ENCODE measurements at places on chromosomes 7 and 10.

GRCh38 chr7:11935905-11936304 is 103.9 kb upstream of the THSD7A start:
- DNase-seq = no peak

- DNase-seq = no peak
Observed at GRCh38 chr10:62352356-62352970, 21.7 kb upstream of the ZNF365 start.

DNA sequence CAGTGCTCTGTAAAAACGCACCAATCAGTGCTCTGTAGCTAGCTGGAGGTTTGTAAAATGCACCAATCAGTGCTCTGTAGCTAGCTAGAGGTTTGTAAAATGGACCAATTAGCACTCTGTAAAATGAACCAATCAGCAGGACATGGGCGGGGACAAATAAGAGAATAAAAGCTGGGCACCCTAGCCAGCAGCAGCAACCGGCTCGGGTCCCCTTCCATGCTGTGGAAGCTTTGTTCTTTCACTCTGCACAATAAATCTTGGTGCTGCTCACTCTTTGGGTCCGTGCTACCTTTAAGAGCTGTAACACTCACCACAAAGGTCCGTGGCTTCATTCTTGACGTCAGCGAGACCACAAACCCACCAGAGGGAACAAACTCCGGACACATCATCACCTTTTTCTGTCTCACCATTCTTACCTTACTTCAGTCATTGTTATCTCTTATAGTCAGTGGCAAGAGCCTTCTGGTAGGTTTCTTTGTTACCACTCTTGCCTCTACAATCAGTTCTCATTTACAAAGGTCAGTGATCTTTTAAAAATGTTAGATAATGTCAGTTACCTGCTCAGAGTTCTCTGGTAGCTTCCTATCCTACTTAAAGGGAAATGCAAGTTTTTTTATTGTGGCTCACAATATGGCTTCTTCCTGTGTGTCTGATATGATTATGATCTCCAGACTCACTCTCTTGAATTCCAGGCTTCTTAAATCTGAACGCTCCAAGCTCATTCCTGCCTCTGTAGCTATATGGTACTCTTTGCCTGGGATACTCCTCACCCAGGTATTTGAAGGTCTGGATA is 4.5 kb downstream of the STAM start:
- no peak for DNase-seq

GRCh38 chr7:45657136-45657889 is 83.1 kb downstream of the ADCY1 start:
- DNase-seq = no peak

Data from DMS79 (cell line).